ENCODE measurements at places on chromosomes 7 and 10.

DNA sequence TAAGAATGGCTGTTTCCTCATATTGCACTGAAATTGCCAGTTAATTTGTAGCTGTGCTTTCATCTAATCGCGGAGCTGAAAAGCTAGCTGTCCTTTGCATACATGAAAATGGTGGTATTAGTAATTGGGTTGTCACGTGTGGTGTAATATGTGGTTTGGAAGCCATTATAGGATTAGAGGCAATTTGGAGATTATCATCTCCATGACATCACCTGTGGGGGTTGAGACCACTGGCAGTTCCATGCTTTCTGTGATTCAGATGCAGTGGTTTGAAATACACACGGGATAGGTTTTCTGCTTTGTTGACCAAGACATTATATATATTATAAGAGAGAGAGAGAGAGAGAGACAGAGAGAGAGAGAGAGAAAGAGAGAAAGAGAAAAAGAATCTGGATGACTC, 180.8 kb downstream of the RAB11FIP2 start:
- H3K27ac ChIP-seq: no peak overlapping the region
- no peaks in the 10 kb centered on the region for H3K27me3 ChIP-seq
- H3K4me3 ChIP-seq: no peak overlapping the region
- DNase-seq: no peak
- no peaks in the 10 kb centered on the region for H3K4me1 ChIP-seq

GRCh38 chr7:131945957-131946544, 389.6 kb upstream of the PODXL start:
- H3K27ac ChIP-seq: no peak overlapping the region
- H3K36me3 ChIP-seq: no peaks in the 10 kb centered on the region
- no peak overlapping the region for H3K4me3 ChIP-seq

DNA sequence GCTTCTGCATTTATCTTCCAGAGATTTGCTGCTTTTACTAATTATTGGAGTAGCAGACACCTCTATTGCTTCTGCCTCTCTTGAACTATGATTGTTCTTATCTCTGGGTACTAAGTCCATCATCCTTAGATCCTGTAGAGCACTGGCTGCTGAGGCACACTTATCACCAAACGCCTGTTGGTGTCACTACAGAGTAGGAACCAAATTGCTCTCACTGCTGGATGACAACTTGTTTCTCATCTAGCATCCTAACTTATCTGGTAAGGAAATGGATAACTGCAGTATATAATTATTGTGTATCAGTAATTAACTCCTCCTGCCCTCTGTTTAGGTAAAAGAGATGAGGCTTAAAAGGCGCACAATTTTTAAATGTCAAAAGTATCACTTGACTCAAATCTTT, 1059.4 kb downstream of the NRG3 start:
- no peaks in the 10 kb centered on the region for H3K27me3 ChIP-seq
- no peak overlapping the region for H3K4me3 ChIP-seq
- H3K27ac ChIP-seq: no peak overlapping the region
- no peak for DNase-seq

DNA sequence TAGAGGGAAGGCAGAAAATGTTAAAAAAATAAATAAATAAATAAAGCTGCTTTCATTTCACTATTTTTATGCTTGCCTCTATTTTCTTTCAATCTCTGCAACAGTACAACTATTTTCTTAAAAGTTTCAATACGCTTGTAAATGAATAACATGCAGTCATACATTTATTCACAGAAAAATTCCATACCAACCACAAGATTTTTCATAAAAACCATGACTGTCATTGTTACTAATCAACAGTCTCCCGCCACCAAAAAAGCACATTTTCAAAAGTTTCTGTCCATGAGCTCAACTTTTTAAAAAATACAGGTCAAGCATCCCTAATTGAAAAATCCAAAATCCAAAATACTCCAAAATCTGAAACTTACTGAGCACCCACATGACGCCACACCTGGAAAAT, 5.3 kb downstream of the PARD3 start:
- DNase-seq: no peak
- H3K4me3 ChIP-seq: peak overlapping the region; percentile 25
- no peaks in the 10 kb centered on the region for H3K27me3 ChIP-seq

DNA sequence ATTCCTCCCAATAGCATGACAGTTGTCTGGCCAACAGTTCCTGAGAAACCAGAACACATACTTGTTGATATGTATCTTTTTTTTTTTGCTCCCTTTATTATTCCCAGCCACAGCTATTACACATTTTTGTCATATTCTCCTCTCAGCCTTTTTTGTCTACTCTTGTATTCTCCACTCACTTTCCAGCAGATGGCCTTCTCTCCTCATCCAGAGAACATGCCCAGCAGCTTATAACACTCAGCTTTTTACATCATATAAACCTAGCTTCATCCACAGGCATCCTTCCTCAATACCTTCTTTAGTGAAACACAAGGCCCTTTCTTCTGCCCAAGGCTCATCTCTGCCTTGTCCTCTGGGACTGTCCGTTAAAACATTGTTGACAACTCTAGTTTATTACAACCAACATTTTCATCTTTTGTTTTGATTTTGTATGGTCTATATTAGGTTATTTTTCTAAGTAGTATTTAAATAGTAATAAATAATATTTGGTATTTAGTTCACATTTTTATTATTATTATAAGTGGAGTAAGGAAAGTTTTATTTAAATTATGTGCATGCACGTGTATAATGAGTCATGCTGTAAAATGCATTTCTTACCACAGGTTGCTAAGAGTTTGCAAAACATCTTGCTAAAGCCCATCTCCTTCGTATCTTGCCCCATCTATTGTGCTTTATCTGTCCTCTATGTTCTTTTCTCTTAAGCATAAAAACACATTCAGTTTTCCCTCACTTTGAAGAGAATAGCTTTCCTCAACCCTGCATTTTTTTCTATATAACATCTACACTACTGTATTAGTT, 101.5 kb downstream of the ORC5 start:
- no peaks in the 10 kb centered on the region for H3K36me3 ChIP-seq
- H3K4me3 ChIP-seq: no peak overlapping the region
- H3K27me3 ChIP-seq: no peaks in the 10 kb centered on the region
- DNase-seq: no peak

DNA sequence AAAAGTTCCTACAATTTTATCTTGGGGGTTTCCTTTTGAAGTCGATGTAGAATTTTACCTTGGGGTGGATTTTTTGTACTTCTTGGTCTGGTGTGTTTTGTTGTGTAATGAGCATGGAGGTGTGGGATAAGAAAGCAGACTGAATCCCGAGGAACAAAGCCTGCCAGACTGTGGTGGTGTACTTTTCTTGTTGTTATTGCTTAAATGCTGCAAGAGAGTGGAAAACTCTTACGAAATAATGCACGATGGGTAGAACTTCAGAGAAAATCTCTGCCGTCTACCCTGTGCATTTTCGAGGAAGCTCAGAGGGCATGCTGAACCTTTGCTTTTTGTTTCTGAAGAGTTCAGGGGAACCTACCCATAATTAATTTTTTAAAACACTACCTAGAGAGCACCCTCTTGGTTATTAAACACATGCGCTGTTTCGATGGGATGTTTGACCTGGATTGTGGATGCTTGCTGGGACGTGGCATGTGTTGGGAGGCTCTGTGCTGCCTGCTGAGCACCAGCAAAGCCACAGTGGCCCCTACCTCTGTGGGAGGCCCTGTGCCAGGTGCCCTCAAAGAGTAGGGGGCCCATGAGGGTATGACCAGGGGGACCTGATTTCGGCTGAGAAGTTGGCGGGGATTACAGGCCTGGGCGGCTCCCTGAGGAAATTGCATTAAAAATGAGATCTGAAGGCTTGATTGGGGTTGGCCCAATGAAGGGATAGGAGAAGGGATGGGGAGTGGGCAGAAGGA, 94.1 kb downstream of the TCF7L2 start:
- no peak overlapping the region for H3K27ac ChIP-seq
- peaks cover 58% of the 10 kb centered on the region for H3K4me1 ChIP-seq
- H3K36me3 ChIP-seq: no peaks in the 10 kb centered on the region
- no peak for DNase-seq
